H4 (cell line): ENCODE measurements at places on chromosomes 2 and 18. TPM values are rescaled to one million over a fixed set of nuclear protein-coding genes. Genes with fewer than 3 reads are reported as not detected.

Gene FOXD4L1
- total RNA-seq: not detected in 2 replicates

Gene HOXD3
- total RNA-seq: 0.29 and 0.70 TPM in 2 replicates

Gene ERICH2
- total RNA-seq: 0.68 and 1.1 TPM in 2 replicates

Gene SPIRE1
- total RNA-seq: 8.9 and 10.7 TPM in 2 replicates

Gene RMDN2
- total RNA-seq: 1.7 and 2.4 TPM in 2 replicates

Gene CHRNG
- not detected in 2 replicates for total RNA-seq

Gene COL5A2
- 155 and 160 TPM in 2 replicates for total RNA-seq

Gene KANSL3
- 27.4 and 31.8 TPM in 2 replicates for total RNA-seq

Gene C2orf68
- total RNA-seq: 18.8 and 20.1 TPM in 2 replicates

Gene SGPP2
- not detected in 2 replicates for total RNA-seq

Gene COQ10B
- 28.0 and 28.8 TPM in 2 replicates for total RNA-seq

Gene ZAP70
- not detected in 2 replicates for total RNA-seq

Gene CENPO
- total RNA-seq: 19.7 and 34.1 TPM in 2 replicates

Gene AKAIN1
- total RNA-seq: not detected in 2 replicates

Gene CD226
- total RNA-seq: 0.02 and 0.23 TPM in 2 replicates

Gene SLC20A1
- 54.2 and 57.2 TPM in 2 replicates for total RNA-seq

Gene NPHP1
- 4.3 and 10.4 TPM in 2 replicates for total RNA-seq

Gene FIGN
- 2.4 and 2.7 TPM in 2 replicates for total RNA-seq

Gene C2orf15
- 0.37 and 3.8 TPM in 2 replicates for total RNA-seq

Gene CRYGD
- total RNA-seq: not detected in 2 replicates

Gene TMEM178A
- not detected in 2 replicates for total RNA-seq

Gene AGFG1
- total RNA-seq: 110 and 129 TPM in 2 replicates

Gene MAP3K19
- not detected in 2 replicates for total RNA-seq

Gene PROKR1
- not detected in 2 replicates for total RNA-seq

Gene PLA2R1
- total RNA-seq: 0.06 TPM in 1 of 2 replicates, not detected in the other

Gene HTR2B
- total RNA-seq: not detected in 2 replicates

Gene MBP
- total RNA-seq: 0.35 TPM in 1 of 2 replicates, not detected in the other

Gene SCYGR4
- total RNA-seq: not detected in 2 replicates

Gene C2orf78
- total RNA-seq: 0.31 and 0.45 TPM in 2 replicates

Gene CLHC1
- total RNA-seq: 0.78 and 4.4 TPM in 2 replicates

Gene COBLL1
- total RNA-seq: 5.0 and 15.8 TPM in 2 replicates

Gene L3MBTL4
- total RNA-seq: 2.2 and 2.4 TPM in 2 replicates

Gene ALPI
- total RNA-seq: not detected in 2 replicates

Gene ARHGEF4
- 1.2 and 1.4 TPM in 2 replicates for total RNA-seq

Gene REG3A
- not detected in 2 replicates for total RNA-seq

Gene VWA3B
- total RNA-seq: not detected in 2 replicates

Gene NEB
- 0.06 and 0.52 TPM in 2 replicates for total RNA-seq

Gene CRYBA2
- not detected in 2 replicates for total RNA-seq

Gene SERPINB3
- total RNA-seq: not detected in 2 replicates

Gene EMILIN2
- 3.0 and 3.8 TPM in 2 replicates for total RNA-seq

Gene STON1
- total RNA-seq: 5.8 and 6.1 TPM in 2 replicates

Gene KCNIP3
- total RNA-seq: 4.3 and 6.1 TPM in 2 replicates

Gene STAT4
- total RNA-seq: 0.55 and 4.3 TPM in 2 replicates

Gene LYPD1
- total RNA-seq: 22.0 and 37.9 TPM in 2 replicates
